ENCODE measurements at places on chromosomes 11 and 22.
A peak's percentile ranks its signal among the peaks of the same experiment; 100 is the strongest.

GRCh38 chr11:65553301-65554001 is 4.7 kb downstream of the LTBP3 start:
- no peak for DNase-seq

DNA sequence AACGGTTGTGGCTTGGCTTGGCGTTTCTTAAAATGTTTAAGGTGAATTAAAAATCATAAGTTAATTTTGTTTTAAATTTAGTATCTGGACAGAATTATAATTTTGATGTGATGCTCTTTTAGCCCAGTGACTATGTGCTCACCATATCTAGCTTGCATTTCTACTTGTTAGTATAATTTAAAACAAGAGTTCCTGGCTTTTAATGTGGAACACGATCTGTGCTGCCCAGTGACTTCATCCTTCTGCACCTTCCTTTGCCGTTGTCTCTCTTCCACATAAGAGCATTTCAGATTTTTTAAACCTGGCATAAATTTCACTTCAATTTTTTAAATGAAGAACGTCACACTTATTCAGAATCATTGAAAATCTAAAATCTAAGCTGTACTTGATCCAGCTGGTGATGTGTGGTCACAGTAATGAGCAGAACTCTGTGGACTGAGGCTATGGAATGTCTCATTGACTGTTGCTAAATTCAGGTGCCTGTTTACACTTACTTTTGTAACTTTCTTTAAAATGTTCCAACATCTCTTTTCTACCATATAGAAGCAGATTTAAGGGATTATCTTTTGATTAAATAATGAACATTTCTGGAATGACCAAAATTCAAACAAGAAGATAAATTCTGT is 75.4 kb upstream of the ADSL start:
- no peak for DNase-seq

DNA sequence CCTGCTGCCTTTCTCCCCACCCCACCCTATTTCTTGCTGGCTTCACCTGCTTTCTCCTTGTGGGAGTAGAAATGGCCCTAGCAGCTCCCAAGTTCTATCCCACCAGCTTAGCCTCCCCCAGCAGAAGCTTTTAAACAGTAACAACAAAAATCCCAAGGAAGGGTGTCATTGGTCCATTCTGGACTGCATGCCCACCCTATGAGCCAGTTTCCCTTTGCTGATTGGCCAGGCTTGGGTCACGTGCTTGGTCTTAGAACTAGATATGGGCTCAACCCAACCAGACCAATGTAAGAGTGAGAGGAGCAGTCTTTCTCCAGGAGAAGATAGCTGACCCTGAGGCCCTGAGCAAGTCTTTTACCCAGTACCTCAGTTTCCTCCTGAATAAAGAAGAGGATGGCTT is 2.3 kb downstream of the MTFP1 start:
- DNase-seq = no peak

DNA sequence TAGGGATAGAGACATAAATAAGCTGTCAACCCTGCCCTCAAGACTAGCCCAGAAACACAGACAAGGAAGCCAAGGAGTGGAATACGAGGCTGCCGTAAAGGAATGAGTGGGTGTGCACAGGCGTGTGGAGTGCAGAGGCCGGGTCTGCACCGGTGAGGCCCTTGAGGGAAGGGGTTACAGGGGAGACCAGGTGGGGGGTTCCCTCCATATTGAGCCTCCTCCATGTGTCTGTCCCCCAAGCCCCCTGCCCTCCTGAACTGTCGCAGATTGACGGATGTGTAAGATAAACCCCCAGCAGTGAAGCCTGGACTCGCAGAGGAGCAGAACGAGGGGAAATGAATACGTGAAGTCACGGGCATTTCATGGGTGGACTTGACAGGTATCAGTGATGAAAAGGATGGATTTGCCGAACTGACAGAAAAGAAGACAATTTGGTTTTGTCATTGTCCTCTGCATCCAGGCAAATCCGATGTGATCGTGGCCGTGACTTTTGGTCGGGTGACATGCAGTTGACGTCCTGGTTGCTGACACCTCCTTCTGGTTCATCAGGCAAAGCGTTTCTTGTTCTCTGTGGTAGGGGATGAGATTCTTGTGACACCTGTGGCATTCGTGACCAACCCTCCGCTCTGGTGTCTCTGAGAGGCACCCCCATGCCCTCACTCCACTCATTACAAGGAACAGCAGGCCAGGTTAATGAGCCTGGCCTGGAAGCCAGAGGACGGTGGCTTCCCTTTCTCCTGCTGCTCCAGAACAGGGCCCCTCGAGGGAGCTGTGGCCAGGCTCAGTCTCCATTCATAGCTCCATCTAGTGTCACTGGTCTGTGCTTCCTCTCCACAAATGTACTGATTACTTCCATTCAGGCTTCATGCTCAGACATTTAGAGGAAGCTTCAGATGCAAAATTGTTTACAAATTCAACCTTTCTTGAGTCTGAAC is 223.1 kb upstream of the B3GAT1 start:
- DNase-seq = no peak

GRCh38 chr11:118859973-118860372 is 23.7 kb upstream of the CXCR5 start:
- no peak for DNase-seq

- no peak for DNase-seq
These were observed 29.1 kb upstream of the KRTAP5-6 start for GRCh38 chr11:1667906-1668305.

GRCh38 chr11:17150521-17150920 is 57.3 kb downstream of the PIK3C2A start:
- DNase-seq = no peak

DNA sequence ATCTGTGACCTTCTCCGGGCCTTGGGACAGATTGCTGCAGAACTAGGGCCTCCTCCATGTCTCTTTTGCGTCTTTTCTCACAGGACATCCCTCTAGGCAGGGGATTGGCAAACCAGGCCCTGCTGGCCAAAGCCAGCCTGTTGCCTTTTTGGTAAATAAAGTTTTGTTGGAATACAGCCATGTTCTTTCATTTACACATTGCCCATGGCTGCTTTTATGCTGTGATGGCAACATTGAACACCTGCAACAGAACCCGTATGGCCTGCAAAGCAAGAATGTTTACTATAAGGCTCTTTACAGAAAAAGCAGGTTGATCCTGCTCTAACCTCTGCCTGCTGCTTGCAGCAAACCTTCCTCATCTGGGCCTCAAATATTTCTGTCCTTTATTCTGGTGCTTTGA is 56.8 kb upstream of the B3GAT1 start:
- no peak for DNase-seq

- DNase-seq = no peak
These were observed 5.7 kb downstream of the DNAL4 start for GRCh38 chr22:38788021-38788816.

DNA sequence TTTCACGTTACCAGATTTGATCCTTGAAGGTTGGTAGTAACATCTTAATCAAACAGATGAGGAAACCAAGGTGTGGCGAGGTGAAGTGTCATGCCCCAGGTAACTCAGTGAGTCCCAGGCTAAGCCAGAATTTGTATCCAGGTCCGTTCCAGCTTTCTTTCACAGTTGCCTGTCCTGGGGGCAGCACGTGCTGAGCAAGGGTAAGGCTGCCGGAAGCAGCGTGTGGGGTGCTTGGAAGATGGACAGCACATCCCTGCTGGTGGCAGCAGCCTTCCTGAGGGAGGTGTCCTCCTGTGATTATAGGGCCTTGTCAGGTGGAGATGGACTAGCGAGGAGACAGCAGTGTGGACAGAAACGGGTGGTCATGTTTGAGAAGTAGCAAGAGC is 50.9 kb downstream of the TRIOBP start:
- no peak for DNase-seq

DNA sequence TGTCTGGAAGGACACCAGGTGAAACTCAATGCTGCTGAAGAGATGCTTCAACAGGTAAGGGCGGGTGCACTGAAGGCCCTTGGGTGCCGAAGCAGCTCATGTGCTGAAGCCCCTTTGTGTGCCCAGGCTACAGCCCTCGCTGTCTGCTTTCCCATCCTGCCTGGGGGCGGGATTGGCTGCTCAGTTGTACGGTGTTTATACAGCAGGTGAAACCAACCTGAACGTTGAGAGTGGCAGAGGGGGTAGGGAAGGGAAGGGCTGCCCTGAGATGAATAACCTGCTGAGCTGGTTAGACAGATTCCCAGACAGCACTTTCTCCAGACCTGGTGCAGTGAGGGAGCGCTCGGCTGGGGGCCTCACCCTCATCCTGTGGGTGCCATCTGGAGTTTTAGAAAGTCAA is 75.7 kb downstream of the CYB5R2 start:
- no peak for DNase-seq

DNA sequence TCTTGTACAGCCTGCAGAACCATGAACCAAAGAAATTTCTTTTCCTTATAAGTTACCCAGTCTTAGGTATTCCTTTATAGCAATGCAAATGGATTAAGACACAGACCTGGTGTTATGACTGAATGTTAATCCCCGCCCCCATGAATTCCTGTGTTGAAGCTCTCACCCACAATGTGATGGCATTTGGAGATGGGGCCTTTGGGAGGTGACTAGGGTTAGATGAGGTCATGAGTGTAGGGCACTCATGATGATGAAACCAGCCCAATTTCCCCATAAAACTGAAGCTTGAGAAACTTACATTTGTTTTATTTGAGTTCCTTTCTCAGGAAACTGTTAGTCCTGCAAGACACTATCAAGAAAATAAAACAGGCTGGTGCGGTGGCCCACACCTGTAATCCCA is 115.8 kb upstream of the THY1 start:
- DNase-seq = no peak

DNA sequence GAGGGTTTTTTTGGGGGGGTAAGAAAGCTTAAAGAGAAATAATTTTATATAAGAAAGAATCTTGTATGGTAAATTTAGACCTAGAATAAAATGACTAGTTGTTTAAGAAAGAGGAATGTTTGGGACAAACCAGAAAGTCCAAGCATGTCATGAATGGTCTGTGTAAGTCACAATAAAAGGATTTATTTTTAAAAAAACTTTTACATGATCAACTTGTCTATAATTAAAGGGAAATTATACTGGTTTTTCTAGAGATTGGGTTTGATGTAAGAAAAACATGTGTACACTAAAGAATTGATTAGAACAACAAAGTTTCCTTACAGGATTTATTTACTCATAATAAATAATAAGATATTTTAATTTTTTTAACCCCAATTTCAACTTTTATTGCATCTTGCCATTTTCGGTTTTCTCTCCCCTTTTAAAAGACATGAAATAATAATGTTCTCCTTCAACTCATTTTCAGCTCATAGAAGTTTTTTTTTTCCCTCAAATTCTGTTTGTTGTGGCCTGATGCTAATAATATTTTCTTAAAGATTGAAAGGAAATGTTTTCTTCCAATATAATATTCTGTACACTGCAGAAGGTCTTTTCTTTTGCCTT is 35.4 kb upstream of the INCENP start:
- DNase-seq = no peak

- DNase-seq = no peak
These were observed 73.4 kb downstream of the UVRAG start for GRCh38 chr11:75888416-75888815.

- DNase-seq = no peak
These were observed 140.6 kb downstream of the AASDHPPT start for GRCh38 chr11:106218106-106218505.

DNA sequence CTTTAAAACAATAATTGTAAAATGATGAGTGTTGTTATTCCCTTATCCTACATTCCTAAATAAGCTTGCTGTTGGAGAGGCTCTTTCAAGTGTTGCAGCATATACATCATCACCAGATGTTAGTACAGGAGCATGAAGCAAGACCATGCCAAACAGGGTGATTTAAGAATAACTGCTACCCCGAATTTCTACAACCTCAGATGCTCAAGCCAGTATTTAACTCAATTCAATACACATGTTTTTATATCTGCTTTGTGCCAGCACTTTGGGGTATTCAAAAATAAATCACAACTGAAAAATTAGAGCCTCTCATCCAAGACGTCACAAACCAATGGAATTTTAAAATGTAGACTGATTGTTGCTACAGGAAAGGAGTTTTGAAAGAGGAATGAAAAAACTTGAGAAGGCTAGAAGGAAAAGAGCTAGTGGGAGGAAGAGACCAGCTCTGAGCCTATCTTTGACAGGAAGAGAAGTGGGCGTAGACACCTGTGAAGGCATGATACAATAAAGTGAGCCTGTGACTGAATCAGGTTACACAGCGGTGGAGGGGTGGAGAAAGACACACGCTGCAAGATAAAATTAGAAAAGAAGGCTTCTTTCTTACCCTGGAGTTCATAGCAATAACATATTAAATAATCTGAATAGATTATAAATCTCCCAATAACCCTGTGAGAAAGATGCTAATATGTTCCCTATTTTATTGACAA is 95.8 kb downstream of the DLG2 start:
- no peak for DNase-seq

DNA sequence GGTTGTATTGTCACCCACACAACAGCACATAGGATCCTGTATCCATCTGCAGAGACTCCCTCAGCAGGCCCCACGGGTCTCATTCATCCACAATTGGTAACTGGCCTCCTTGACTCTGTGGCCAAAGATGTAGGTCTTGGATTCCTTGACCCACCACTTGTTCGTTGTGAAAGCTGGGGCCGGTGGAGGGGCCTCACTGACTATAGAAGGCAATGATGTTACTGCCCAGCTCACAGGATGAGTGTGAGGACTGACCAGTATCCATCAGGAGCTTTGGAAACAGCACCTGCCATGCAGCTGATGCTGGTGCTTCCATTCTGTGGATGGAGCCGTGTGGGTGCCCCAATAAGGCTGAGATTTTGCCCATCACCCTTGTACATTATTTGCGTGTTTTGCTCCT is 615.7 kb downstream of the BRD1 start:
- no peak for DNase-seq

DNA sequence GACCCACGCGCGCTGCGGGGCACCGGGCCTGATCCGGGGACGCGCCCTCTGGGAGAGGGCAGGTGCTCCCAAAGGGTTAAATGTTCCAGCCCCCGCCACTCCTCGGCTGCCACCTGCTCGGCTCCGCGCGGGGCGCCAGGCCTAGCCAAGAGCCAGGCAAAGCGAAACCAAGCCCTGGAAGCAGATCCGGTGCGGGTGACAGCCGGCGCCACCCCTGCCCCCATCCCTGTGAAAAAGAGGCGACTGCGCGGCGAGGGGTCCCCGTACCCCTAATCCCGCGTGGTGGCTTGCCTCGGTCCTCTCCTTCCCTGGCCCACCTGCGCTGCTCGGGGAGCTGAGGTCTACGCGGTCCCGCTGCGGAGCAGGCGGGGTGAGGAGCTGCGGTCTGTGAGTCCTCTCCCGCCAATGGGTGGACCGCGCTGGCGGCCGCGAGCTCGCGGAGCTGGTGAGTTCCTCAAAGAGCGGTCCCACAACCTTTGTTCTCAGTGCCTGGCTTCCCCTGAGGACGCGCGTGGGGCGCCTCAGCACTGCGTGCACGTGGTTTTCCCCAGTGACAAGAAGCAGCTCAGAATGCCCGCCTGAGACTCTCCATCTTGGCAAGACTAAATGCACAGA is at the start of gene ME3:
TSS of gene ME3 (minus strand) at position 610 of the 615 bp plus-strand sequence.
- peak; percentile 12 for DNase-seq

- no peak for DNase-seq
These were observed 71.3 kb upstream of the TCF20 start for GRCh38 chr22:42341779-42342178.

Measured in stimulated activated CD8-positive, alpha-beta memory T cell treated with anti-CD3 and anti-CD28 coated beads, Interleukin-15, amount 100 ng/mL, for 24 hours (primary cell).